ENCODE measurements at places on chromosomes 5 and 9. TPM values are rescaled to one million over a fixed set of nuclear protein-coding genes. Genes with fewer than 3 reads are reported as not detected.

ZBTB26 gene
- 5.0 TPM for total RNA-seq

SLC1A1 gene
- 8.3 TPM for total RNA-seq

FTMT gene
- not detected for total RNA-seq

CDC25C gene
- total RNA-seq, result 13.3 TPM

ANKRD20A1 gene
- 2.5 TPM for total RNA-seq
